Dermis blood vessel endothelial cell (primary cell): ENCODE measurements at places on chromosomes 7 and 10. TPM values are rescaled to one million over a fixed set of nuclear protein-coding genes. Genes with fewer than 3 reads are reported as not detected.

The SLC29A4 gene
- total RNA-seq: 1.0 and 2.7 TPM in 2 replicates

The DAGLB gene
- 20.2 and 22.6 TPM in 2 replicates for total RNA-seq

The TMEM236 gene
- total RNA-seq: 0.17 and 1.3 TPM in 2 replicates

The DDX50 gene
- total RNA-seq: 46.6 and 49.0 TPM in 2 replicates

The SLC26A3 gene
- total RNA-seq: not detected in 2 replicates

The TMEM270 gene
- not detected in 2 replicates for total RNA-seq

The ASB10 gene
- total RNA-seq: not detected in 2 replicates

The DPP6 gene
- not detected in 2 replicates for total RNA-seq

- DNase-seq: no peak
These were observed 688.1 kb downstream of the LRMDA start for GRCh38 chr10:76119515-76119914.

- no peak for DNase-seq
These were observed 30.8 kb downstream of the UNCX start for GRCh38 chr7:1263391-1263951.

DNA sequence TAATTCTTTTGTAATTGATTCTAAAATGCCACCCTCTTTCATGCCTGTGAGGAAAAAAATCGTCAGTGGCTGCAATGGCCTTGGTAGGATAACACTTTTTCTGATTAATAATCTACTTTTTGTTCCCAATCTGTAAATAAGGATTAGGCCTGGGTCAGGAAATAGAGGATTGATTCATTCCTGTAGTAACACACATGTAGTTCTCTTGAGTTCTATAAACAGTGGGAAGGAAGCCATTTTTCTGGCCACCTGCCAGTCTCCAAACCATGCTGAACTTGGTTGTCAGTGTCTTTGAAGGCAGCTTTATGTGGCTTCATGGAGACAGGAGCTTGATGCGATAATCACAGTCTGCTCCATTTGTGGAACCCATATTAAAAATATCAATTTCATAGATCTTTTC lies 169.3 kb upstream of the NFE2L3 start:
- DNase-seq: peak; percentile 2

GRCh38 chr7:3188946-3189345 lies 112.1 kb upstream of the SDK1 start:
- no peak for DNase-seq

GRCh38 chr7:144796919-144797318 lies 38.9 kb downstream of the TPK1 start:
- DNase-seq: no peak

DNA sequence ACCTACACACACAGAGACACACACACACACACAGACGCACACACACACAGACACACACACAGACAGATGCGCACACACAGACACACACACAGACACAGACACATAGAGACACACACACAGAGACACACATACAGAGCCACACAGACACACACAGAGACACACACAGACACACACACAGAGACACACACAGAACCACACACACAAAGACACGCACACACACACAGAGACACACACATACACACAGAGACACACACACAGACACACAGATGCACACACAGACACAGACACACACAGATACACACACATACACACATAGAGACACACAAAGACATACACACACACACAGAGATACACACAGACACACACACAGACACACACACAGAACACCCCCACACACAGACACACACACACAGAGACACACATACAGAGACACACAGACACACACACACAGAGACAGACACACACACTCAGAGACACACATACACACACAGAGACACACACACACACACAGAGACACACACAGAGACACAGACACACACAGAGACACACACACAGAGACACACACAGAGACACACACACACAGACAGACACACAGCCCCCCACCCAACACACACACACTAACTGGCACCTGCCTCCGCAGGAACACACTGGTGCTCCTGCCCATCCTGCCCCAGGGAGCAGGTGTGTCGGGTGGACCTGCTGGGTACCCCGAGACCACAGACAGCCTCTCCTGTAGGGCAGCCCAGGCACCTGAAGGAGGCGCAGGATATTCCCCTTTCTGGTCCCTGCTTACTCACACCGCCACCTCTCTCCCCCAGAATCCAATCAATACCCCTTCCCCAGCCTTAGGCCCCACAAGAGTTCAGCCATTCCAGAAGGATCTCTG lies 5.4 kb upstream of the FZD9 start:
- DNase-seq: no peak

DNA sequence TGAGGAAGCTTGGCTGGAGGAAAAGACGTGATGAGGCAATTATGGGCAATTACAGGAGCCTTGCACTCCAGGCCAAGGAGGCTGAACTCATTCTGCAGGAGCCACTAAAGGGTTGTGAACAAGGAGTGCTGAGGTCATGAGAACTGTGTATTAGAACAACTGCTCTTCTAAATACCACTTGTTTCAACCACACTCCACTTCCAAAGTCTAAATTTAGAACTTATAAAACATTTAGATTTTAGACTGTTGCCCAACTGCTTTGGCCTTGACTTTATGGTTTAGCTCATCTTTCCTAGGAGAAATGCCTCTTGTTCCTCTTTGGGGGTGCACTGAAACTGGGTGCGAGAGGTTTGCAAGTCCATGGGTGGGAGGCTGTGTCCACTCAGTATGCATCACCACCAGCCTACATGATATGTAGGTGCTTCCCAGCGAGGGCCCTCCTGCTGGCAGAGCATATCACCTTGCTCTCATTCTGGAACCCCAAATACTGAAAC lies 199.7 kb upstream of the AOAH start:
- no peak for DNase-seq

- DNase-seq: no peak
These were observed 62.7 kb downstream of the USP6NL start for GRCh38 chr10:11548768-11549099.

DNA sequence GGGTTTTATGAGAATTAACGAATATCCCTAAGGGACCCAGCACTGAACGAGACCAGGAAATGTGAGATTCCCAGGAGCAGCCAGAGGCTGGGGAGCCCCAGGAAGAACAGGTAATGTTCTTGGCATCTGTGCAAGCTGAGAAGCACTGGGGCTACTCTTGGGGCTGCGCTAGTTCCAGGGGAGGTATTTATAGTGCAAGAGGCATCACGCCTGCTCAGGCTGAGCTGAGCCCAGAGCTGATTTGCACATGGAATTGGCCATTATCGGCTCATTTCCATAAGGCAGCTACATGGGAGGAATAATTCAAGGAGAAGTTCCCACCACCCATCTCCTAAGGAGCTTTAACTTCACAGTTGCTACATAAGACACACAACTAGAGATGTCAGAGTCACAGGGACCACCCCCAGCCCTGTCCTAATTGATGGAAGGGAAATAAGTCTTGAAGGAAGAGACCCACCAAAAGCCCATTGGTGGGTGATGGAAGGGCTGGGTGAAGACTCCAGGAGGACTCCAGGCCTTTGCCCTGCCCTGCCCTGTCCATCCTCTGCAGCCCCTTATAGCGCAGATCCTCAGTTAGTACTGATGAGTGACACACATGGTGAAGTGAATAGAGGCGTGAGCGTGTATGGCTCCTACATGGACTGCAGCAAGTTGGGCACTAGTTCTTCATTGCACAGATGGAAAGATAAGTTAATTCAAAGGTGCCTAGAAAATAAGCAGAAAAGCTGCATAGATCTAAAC lies 178.9 kb downstream of the GRID1 start:
- DNase-seq: no peak

DNA sequence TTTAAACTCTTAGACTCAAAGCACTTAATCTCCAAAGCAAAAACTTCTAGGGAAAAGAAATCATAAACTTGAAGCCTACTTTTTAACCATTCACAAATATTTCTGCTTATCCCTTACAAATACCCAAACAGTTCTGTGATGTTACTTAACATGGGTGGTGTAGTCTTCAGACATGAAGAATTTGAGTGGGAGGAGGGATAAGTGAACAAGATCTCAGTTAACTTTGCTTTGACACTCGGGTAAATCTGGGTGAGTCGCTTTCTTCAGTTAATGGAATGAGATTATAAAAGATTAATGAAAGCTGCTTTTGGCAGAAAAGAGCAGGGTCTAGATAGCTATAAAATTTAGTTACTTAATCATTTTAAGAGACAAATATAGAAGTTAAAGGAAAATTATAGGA lies 47.5 kb downstream of the RNF133 start:
- no peak for DNase-seq

DNA sequence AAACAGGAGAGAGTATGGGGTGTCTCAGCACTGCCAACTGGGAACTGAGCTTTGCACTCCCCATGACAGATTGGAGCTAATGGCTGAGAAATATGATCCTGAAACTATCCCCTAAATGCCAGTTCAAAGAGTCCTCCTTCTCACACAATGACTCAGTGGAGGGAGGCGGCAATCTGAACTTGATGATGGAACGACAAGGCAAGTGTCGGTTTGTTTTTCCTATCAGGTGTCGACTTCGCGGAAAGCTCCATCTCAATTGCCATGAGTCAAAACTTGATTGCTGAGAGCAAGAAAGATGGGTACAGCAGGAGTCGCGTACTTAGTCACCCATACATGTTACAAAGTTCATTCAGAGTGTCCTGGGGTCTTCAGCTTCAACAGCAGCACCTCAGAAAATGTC lies 52.5 kb downstream of the NPY start:
- DNase-seq: no peak
